ENCODE measurements at places on chromosomes 7 and 10.

DNA sequence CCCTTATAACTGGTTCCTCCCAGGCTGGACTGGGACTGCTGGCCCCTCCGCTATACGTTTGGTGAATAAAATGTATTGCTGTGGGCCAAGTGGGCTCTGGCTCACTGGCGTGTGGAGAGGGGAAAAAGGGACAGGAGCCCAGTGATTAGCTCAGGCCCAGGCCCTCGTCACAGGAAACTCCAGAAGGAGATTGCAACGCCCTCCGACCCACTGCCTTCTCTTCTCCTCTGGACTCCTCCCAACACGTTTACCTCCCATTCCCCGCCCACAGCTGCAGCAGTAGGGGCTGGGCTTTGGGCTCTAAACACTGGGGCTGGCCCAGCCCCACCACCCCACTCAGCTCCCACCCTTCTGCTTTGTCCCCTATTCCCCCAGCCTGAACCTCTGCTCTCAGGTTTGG lies 173.9 kb downstream of the NEURL1 start:
- DNase-seq, result no peak

DNA sequence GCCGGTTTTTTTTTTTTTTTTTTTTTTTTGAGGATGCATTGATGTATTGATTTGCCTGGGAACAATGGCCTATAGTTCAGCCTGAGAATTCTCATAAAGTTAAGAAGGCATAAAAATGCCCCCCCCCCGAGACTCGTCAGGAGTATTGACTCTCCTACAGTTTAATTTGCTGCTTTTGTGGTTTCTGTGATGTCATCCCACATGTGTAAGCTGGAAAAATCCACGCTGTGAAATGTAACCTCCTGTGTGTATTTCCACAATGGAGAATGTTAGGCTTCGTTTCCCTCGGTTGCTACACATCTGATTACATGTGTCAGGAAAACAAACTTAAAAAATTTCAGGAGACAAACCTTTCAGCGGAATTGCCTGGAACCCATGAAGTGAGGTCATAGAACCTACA lies 117.9 kb downstream of the FANK1 start:
- DNase-seq, result no peak

DNA sequence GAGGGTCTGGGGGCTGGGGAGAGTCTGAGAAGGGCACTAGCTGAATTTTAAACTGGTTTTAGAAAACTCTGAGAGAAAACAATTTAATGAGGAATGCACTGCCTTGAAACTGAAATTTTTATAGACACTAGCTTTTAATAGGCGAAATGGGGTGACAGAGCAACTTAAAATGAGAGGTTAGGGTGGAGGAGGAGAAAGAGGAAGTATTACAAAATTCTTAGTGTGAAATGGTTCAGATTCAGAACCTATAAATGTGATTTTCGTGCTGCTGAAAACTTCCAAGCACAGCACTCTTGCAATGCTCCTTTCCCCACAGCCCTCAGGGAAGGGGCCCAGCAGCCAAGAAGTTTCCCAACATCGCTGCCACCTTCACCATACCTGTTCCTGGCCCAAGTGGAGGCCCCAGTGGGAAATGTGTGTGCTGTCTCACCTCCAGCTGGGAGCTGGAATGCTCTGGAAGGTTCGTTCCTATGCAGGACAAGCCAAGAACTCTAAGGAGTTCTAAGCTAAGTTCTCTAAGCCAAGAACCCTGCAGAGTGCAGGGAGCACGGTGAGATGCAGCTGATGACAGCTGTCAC lies 60.0 kb downstream of the ATXN7L1 start:
- DNase-seq, result no peak

DNA sequence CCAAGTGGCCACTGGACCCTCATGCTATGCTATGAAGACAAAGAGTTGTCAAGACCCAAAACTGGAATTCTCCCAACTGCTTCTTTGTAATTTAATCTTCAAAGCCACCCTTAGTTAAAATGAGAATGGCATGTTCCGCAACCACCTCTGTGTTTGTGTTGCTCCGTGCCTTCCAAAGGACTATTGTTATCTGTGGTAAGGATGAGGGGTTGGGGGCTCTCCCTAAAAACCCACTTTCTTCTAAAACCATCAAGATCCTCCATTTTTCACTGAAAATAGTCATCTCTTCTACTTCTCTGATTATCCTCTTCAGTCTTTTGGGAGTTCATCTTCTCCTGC lies 222.1 kb upstream of the AOAH start:
- DNase-seq, result no peak

Measured in stimulated activated CD8-positive, alpha-beta memory T cell treated with anti-CD3 and anti-CD28 coated beads, Interleukin-15, amount 100 ng/mL, for 4 hours (primary cell).